NCI-H2107 (cell line): ENCODE measurements at places on chromosomes 5 and 9.

GRCh38 chr5:38764937-38765391 is 80.8 kb upstream of the OSMR start:
- DNase-seq, result no peak

GRCh38 chr5:80389580-80389979 is 18.3 kb upstream of the ZFYVE16 start:
- DNase-seq, result no peak

DNA sequence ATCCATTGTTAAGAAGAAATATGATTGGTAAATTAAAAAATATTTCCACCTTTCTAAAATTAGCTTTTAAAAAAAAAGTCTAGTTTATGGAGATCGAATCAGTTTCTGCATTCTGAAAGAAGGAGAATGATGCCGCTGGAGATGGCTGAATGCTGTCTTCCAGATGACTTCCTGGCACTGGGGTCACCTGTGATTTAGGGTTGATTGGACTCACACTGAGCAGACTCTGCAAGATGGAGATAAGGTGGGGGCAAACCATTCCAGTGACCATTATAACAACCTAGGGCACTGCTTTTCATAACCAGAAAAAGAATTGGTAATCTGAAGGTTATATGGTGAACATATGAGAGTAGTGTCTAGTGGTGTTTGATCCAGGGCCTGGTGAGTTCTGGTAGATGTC is 40.8 kb downstream of the RHOBTB3 start:
- no peak for DNase-seq

GRCh38 chr5:67291671-67292070 is 95.1 kb upstream of the CD180 start:
- DNase-seq, result no peak

DNA sequence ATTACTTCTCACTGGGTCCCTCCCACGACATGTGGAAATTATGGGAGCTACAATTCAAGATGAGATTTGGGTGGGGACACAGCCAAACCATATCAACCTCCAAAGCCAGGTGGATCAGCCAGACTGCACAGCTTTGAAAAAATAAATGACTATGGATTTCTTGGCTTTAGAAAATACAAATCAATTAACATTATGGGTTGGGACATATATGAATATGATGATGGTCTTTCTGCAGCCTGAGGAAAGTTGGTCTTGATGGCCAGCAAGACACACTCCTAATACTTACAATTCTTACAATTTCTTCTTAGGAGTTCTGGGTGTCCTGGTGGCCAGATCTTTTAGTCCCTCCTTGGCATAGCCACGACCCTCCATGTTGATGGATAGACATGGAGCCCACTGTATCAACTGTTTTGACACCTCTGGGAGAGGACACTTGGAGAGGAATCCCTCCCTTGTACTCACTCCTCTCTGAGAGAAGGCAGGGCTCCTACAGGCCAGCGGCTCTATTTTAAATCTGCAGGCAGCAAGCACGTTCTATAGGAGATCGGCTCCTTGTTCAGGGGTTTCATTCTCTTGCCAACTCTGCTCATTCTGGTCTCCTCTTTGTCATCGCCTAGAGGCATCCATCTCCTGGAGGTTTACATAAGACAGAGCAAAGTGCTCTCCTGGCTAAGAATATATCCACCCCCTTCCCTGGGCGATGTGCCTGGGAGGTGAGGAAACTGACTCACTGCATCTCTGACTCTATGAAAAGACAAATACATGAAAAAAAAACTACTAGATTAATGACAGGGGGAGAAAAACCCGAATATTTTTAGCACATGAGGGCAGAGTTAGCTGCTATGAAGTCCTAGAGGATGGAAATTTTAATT is 145.9 kb downstream of the CARTPT start:
- DNase-seq, result no peak

GRCh38 chr5:176429972-176430371 is 13.6 kb upstream of the CLTB start:
- no peak for DNase-seq

DNA sequence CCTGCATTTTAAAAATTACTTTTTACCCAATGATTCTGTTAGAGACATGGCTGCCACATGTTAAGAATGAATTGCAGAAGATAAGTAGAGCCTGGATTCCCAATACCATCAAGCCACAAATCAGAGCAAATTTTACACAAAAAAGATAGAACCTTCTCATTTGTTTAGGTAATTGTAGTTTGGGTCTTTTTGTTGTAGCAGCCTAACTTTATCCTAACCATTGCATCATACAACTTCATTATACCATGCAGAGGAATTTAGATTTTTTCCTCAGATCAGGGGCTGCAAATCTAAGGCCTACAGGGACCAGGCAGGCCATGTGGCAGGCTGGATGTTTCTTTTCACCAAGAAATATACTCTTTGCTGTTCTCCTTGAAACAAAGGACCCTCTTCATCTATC is 34.6 kb downstream of the NKX2-5 start:
- DNase-seq, result no peak

DNA sequence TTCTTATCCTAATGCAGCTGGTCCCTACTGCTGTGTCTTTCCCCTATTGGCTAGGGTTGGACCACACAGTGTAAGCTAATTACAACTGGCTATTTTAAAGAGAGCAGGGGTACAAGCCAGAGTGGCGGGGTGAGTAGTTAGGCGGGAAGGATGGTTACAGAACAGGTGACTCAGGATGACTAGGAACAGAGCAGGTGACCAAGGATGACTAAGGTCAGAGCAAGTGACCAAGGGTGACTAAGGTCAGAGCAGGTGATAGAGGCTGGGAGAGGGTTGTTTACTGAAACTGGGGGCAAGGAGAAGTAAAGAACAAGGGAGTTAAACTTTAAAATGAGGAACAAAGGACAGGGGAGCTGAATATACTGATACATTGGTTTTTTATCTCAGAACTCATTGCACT is 125.4 kb downstream of the PTTG1 start:
- no peak for DNase-seq

DNA sequence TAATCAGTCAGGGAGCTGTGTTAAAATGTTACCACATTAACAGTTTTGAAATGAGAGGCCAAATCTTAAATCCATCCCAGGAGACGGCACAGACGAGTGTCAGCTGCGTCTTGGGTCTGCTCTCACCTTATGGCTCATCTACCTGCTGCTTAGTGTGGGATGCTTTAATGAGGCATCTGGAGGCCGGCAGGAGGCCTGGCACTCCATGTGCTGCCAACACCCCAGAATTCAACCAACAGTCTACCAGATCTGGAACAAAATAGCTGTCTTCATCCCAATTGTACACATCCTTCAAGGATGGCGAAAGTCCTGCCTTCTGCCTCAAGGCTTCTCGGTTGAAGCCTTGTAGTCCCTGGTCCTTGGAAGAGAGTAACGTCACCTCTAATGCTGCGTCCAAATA is 12.0 kb downstream of the PRKACG start:
- no peak for DNase-seq

DNA sequence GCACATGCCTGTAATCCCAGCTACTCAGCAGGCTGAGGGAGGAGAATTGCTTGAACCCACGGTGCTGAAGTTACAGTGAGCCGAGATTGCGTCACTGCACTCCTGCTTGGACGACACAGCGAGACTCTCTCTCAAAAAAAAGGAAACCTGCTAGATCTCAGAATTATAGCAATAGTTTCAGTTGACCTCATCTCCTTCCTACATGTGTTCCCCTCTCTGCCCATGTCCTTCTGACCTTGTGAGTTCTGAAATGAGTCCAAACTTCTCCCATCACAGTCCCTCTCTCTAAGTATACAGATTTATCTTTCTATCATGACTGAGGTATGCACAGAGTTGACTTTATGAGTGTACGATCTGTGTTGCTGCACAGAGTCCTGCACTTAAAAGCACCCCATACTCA is 44.6 kb upstream of the SHOC1 start:
- DNase-seq, result no peak

DNA sequence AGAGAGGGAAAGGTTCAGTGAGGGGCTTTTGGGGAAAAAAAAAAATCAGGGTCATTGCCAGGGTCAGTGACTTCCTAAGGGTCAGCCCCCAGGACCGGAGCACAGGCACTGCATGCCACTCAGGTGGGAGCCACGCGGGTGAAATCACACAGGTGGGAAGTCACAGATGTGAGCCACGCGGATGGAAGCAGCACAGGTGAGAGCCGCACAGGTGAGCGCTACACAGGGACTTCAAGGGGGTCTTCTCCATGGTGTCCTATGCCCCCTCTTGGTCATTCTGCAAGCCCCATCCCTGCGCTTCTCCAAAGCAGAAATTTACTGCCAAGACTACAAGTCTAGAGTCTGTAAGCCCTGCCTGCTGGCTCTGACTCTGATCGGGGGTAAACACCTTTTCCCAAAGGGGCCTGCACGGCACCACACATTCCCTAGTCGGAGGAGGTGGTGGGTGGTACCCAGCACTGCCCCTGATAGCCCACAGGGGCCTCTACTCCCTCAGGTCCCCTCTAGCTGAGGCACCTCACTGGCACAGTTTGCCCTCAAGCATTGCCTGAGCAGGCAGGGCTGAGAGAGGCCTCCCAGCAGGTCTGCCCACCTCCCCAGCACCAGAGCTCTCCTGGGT is 18.3 kb upstream of the OBP2B start:
- DNase-seq, result no peak

- no peak for DNase-seq
Measured at GRCh38 chr5:66769030-66769733, 173.0 kb downstream of the MAST4 start.

- DNase-seq, result no peak
Measured at GRCh38 chr5:97118261-97119006, 24.0 kb downstream of the LIX1 start.

- no peak for DNase-seq
Measured at GRCh38 chr5:40781843-40782409, 16.2 kb downstream of the PRKAA1 start.

- DNase-seq, result no peak
Measured at GRCh38 chr5:52896534-52897237, 92.5 kb upstream of the ITGA2 start.

GRCh38 chr9:92297611-92298010 is 4.1 kb upstream of the IARS1 start:
- no peak for DNase-seq

- no peak for DNase-seq
Measured at GRCh38 chr9:137582286-137582860, 3.6 kb upstream of the DPH7 start.
